ENCODE measurements at places on chromosomes 3 and 15.

DNA sequence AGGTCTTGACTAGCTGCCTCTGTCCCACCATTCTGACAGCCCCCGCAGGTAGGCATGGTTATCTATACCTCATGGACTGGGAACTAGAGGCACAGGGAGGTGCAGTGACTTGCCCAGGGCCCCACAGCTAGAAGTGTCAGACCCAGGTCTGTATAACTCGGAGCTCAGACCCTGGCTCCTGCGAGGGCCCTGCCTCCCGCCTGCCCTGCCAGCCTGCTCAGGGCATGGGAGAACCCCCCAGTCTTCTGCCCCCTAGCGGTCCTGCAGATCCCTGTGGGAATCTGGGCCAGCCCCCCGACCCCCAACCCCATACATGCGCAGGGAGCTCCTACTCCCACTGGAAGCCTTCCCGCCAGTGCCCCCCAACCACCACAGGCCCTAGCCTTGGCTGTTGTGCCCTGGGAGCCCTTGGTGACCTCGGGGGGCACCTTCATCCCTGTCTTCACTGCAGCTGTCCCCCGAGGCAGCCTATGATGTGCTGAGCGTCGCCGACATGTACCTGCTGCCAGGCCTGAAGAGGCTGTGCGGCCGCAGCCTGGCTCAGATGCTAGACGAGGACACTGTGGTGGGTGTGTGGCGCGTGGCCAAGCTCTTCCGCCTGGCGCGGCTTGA is 6.9 kb downstream of the ABTB1 start:
- no peak for DNase-seq

- DNase-seq, result no peak
Measured at GRCh38 chr3:851098-851790, 241.6 kb upstream of the CNTN6 start.

- no peak for DNase-seq
Measured at GRCh38 chr15:29613951-29614382, 208.3 kb downstream of the TJP1 start.

GRCh38 chr3:172192830-172193415 is 153.5 kb downstream of the FNDC3B start:
- DNase-seq, result no peak

DNA sequence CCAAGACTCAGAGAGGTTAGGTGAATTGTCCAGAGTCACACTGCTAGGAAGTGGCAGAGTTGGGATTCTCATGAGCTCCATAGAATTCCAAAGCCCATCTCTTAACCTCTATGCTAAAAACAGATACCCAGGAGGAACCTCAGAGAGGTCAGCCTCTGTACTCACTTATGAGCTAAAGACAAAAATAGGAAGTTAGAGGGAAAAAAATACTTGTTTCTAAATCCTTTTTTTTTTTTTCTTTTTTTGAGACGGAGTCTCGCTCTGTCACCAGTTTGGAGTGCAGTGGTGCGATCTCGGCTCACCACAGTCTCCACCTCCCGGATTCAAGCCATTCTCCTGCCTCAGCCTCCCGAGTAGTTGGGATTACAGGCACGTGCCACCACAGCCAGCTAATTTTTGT is 31.4 kb downstream of the FSD2 start:
- no peak for DNase-seq
